Renal cortex interstitium (tissue), 15 donors: ENCODE measurements at places on chromosomes 1 and 21.

DNA sequence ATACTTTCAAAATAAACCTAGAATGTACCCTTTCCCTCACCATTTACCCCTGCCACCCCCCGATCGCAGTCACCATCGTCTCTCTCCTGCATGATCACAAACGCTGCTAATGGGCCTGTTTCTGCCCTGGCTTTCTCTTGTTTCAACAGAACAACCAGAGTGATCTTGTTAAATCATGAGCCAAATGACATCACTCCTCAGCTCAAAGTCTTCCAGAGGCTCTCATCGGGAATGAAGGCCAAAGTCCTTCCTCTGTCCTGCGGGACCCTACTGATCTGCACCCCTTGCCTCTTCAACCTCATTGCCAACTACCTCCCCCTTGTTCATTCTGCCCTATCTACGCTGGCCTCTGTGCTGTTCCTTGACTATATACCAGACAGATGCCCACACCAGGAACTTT is 39.4 kb upstream of the PTGFRN start:
- DNase-seq, result no peak

DNA sequence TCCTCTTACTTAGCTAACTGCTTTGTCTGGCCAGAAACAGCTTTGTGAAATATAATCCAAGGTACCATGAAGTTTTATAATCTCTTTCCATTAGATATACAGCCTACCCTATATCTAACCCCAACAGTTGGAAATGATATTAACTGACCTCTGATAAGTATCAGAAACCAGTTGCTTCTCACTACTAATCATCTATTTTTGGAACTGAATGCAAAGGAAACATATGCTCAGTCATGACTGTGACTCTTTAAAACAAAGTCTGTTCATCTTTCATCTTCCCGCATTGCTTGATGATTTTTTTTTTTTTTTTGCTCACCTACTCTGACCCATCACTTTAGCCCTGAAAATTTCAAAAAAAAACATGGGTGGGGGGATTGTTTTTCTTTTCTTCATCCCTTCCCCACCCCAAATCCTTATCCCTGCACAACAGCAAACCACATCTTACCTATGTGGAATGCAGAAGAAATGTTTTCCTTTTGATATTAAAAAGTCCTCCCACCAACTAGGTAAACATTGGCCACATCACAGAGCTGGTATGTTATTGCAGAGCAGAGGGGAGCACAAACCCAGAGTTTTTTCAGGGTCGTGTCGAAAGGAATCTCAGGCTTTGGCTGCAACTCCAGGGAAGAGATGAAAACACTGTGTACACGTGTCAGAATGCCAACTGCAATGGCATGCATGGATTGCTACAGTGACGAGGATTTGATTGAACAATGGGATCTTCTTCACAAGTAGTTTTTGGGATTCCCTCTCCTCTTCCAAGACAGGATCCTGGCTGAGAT is 137.3 kb downstream of the SLC30A10 start:
- DNase-seq, result no peak

DNA sequence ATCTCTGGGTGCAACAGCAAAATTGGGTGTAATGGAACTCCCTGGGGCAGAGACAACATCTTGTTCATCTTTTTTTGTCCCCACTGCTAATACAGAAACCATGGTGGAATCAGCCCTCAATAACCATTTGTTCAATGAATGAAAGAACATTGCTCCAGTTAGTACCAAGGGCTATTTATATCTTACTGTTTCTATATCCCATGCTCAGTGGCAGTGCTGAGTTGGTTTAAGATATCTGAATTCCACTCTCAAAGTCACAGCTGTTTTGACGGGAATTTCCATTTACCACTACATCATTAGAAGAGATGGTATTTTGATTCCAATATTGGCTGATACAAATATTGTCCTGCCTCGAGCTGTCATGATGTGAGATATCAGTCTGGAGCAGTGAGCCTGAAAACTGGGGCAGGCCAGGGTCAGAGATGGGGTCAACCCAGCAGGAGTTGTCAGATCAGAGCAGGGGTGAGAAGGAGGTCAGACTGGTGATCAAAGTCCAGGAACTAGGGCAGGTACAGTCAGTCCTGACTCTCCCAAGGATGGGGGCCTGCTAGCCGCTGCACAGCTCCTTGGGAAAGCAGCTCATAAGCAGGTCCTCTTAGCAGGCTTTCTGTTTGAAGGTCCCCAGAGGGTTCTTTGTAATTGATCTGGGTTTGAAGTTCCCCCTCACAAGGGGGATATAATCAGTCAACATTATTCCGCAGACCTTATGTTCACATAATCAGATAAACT is 5.8 kb upstream of the PHC2 start:
- DNase-seq, result no peak

DNA sequence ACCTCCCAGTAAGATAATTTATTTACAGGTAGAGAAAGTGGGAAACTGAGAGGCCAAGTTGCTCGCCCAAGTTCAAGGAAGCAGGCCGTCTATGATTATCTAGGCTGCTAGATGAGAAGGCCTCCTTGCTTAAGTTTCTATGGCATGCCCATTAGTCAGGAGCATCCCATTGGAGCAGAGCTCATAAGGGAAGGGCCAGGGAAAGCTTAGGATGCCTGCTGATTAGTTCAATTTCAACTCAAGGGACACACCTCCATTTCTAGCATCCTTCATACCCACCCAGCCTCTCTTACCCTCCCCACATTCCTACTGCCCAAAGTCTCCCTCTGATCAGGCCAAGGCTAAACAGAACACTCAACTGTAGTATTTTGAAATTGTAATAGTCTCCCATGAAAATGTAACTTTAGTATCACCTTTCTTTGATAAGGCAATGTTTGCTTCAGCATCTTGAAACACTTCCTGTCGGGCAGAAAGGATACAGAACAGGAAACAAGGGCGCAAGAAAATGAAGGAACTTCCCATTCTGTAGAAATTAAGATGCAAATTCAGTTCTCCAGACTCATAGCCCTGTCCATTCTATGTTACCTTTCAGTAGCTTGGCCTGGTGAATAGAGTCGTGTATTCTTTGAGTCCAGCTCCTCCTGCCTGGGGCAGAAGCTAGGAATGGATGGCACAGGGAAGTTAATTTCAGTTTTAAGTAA is 46.3 kb upstream of the TARBP1 start:
- no peak for DNase-seq

GRCh38 chr1:6596351-6596750 is 6.3 kb downstream of the KLHL21 start:
- no peak for DNase-seq
